ENCODE measurements at places on chromosomes 2 and 18.
A peak's percentile ranks its signal among the peaks of the same experiment; 100 is the strongest.

GRCh38 chr2:191845248-191845715 lies 1.6 kb downstream of the CAVIN2 start:
- DNase-seq, result no peak

DNA sequence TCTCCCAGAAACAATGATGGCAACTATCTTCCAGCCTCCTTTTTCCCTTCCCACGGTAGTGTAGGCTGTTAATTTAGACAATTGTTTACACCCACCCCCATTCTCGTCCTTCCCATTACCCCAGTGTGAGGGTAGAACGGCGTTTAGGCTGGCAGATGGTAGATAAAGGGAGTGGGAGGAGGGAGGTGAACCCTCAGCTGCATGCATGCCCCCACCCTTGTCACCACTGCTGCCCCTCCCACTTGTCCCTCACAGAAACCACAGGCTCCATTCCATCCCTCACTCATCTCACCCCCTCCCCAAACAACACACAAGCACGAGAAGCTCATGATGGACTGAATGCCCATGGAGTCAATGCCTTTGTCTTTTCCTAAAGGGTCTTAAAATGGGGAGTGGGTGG lies 107.9 kb upstream of the PARD3B start:
- DNase-seq, result no peak

DNA sequence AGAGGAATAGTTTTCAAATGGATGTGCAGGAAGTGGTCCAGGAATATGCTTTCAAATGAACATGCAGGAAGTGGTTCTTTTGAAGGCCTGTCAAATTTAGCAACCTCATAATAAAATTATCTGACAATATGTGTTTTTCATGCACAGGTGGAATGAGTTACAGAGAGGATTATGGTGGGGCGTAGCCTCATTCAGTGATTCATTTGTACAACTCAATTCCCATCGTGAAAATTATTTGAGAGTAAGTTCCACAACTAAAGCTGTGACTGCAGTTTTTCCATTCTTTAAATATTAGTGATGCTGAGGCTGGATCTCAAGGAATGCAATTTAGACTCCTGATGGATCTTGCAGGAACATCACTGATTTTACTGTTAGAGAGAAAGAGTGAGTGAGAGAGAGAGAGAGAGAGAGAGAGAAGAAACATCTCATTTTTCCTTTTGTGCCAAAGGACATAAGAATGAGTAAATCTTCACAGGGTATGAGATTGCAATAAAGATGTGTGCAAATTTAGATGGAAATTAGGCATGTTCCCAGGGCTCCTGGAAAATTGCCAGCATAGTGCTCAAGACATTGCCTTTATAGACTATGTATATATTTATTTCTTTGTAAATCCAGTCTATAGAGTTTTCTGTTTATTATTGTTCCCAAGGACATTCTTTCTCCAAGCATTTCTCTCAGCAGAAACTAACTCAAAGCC lies 394.9 kb upstream of the ZEB2 start:
- no peak for DNase-seq

- no peak for DNase-seq
Measured at GRCh38 chr2:41989501-41990180, 58.2 kb upstream of the PKDCC start.

- no peak for DNase-seq
Measured at GRCh38 chr18:73782405-73782804, 365.2 kb downstream of the FBXO15 start.

- no peak for DNase-seq
Measured at GRCh38 chr2:240747256-240747655, 55.6 kb downstream of the AQP12A start.

DNA sequence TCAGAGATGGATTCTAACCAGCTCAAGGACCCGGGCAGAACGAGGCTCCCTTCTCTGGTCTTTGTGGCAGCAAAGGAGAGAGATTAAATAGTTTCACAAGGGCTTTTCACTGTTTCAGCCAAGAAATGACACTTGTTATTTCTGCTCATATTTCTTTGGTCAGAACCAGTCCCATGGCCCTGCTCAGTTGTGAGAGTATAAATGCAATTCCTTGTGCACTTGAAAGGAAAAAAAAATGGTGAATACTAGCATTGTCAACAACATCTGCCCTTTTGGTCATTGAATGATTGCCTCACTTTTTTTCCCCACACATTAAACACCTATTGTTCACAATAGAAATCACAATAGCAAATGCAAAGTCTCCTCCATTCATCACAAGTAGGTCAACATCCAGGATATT lies 104.4 kb downstream of the RDH14 start:
- no peak for DNase-seq

- DNase-seq, result no peak
Measured at GRCh38 chr2:177893880-177894279, 178.7 kb downstream of the PDE11A start.

DNA sequence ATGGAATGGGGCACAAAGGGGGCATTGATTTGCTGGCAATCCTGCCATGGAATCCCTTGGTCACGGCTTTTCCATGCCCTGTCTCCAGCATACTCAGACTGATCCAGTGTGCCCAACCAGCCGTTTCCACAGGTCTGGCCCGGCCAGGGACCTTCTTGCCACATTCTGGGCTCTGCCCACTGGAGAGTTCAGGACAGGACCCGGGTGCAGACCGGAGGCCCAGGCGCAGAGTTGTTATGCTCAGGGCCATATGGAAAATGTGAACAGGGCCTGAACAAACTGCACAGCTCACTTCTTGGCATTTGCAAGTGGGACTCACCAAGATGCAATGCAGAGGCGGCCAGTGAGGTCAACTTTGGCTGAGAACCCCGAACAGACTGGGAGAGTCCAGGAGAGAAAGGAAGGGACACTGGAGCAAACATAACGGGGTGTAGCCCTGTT lies 15.6 kb upstream of the ASAP2 start:
- DNase-seq, result no peak

DNA sequence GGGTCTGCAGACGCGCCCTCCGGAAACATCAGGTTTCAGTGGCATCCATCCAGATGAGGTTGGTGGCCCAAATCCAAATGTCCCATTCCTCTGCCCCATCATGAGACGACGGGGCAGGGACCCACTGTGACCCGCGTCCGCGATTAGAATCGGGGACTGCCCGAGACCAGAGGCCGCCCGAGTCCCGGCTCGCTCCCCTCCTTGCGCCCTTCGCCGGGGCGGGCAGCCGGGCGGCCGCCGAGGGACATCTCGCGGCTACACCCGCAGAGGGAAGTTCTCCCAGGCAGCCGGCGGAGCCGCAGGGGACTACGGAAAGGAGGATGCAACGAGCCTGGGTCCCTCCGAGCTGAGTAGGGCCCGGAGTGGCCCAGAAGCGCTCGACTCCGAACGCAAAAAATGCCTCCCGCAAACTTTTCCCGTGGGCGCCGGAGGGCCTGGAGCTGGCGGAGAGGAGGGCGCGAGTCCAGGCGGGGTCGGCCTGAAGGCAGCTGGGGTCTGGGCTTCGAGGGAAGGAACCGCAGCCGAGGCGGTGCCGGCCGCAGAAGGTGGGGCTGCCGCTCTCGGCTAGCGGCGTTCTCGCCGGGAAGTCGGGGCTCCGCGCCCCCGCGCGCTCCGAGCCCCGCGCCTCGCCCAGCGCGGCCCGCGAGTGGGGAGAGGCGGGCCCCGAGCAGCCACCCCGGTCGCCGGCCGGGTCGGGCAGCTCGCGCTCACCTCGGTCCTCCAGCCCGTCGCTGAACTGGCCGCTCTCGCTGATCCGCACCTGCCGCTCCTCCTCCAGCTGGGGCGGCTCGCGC lies 580 bp downstream of the TMEM163 start:
- peak; percentile 22 for DNase-seq

DNA sequence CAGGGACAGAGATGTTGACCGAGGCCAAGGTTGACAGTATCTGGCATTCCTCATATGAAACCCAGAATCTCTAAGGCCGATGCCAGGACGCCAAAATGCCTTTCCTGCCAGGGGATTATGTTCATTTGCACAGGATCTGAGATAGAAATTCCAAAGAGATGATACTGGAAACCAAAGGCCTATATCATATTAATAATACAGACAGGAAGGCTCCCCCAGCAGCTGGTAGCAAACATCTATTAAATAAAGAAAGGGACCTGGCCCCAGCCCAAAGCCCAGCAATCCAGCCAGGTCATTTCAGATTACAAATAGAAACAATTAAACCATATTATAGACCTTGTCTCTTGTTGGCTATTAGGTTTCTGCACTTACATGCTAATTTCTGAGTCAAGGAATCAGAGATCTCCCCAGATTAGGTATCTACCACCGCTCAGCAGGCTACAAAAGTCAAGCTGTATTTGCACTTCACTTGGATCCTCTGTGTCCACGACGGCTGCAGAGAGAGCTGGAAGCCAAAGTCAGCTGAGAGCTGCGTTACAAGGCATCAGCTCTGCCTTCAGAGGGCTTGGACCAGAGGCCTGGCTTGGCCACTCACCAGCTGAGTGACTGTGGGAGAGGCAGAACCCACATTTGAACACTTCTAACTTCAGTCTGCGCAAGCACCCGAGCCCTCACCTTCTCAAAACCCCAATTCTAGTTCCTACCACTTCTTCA lies 269.3 kb upstream of the SIX2 start:
- DNase-seq, result no peak

- no peak for DNase-seq
Measured at GRCh38 chr2:71742953-71743601, 289.7 kb downstream of the DYSF start.

DNA sequence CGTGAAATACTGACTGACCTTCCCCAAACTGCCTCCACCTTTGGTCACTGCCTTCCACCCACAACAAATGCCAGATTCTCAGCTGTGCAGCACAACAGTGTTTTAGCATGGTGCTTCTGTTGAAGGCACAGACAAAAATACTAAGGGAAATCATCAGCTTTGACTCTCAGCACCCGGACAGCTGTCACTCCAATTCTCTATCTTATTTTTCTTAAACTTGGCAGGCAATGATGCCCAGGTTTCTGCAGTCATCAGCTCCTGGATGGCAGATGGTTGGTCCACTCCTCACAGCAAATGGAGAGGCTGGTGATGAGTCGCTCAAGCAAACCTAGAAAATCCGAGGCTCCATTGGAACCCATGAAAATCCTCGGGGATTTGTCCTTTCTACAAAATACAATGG lies 2.9 kb upstream of the FAM124B start:
- DNase-seq, result no peak

DNA sequence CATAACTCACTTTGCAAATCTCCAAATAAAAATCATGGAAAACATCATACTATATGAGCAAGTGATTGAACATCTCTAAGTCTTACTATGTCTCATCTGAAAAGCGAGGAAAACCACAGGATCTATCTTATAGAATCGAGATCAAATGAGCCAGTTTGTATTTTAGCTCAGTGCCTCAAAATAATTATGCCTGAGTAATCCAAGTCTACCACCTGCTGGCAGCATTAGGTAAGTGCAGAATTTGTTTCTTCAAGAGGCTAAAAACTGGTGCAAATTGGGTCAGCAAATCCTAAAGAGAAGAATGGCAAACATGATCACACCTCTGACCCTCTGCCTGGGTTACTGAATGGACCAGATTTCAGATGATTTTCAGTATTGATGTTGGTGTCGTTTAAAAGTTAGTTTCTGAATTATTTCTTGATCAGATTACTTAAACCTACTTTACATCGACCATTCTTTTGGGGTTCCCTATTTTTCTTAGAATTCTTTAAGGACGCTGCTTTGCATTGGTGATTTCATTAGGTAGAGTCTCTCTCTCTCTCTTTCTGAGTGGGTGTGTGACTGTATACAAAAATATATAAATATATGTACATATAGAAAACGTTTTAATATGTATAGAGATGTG lies 12.7 kb upstream of the FHOD3 start:
- peak; percentile 73 for DNase-seq

GRCh38 chr18:39749154-39749553 lies 2183.6 kb upstream of the CELF4 start:
- no peak for DNase-seq

DNA sequence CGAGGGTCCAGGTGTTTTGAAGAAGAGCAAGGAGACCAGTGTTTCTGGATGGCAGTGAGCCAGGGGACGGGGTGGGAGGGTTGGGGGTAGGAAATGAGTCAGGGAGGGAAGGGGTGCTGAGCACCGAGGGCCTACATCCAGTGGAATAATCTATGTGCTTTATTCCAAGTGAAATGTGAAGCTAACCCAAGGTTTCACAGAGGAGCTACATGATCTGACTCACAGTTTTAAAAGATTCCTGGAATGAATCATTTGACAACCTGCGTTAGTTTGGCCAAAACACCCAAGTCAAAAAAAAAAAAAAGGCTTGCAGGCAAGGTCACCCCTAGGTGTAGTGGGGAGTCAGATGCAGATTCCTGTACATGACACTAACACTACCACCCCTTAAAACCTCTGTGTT lies 419.7 kb upstream of the MEX3C start:
- DNase-seq, result no peak

DNA sequence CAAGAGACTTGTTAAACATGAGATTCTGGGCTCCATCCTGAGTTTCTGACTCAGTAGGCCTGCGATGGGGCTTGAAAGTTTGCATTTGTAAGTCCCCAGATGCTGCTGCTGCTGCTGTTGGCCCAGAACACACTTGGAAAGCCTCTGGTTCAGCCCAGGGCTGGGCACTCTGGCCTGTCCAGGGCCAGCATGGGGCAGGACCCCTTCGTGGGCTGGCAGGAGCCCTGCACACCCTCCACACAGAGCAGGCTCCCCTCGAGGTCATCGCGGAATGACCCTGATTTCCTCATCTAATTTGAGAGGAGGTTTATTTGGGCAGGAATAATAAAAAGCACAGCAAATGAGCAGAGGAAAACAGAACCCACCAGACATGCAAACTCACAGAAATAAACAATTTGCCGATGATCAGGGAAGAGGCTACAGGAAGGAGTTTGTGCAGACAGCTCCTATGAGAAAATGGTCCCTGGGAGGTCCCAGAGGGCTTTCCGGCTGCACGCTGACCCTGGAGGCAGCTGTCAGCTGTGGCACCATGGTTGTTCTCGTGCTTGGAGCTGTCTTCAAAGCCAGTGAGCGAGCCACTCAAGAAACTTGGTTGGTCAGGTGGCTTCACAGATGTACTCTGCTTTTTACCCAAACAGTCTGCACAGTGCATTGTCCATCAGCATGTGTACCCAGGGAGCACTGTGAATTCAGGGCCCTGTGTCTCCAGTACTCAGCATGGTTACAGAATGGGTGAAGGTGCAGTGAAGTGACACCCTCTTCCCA lies 119.3 kb downstream of the GLI2 start:
- no peak for DNase-seq

All from NCI-H345 (cell line).